ENCODE measurements at places on chromosomes 16 and 17.
A peak's percentile ranks its signal among the peaks of the same experiment; 100 is the strongest.

GRCh38 chr17:69908626-69909368 is 166.2 kb upstream of the KCNJ16 start:
- no peak for DNase-seq

DNA sequence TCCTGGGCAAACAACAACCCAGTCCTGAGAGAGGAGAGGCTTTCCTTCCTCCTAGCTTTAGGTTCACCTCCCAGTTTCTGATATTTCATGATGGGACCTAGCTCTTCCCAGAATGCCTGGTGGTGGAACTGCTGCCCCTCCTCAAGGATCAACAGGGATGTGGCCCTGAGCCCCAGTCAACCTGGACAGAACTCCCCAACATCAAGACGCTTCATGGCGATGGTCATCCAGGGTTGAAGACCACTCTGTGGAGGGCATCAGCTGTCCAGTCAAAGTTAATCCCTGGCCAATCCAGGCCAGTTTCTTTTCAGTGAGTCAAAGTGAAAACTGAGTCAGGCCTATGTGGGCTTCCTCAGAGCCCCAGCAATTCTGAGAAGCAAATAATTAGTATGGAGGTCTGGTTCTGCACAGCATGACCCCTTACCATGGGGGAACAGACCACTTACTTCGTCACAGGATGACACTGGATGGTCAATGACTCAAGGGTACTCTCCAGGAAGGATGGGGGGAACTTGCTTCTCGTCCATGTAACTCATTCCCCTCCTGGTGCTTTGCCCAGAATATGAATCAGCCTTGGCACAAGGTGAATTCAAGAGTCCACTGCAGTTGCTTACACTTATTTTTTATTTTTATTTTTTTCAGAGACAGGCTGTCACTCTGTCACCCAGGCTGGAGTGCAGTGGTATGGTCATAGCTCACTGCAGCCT is 14.7 kb upstream of the XYLT2 start:
- peak; percentile 24 for DNase-seq

DNA sequence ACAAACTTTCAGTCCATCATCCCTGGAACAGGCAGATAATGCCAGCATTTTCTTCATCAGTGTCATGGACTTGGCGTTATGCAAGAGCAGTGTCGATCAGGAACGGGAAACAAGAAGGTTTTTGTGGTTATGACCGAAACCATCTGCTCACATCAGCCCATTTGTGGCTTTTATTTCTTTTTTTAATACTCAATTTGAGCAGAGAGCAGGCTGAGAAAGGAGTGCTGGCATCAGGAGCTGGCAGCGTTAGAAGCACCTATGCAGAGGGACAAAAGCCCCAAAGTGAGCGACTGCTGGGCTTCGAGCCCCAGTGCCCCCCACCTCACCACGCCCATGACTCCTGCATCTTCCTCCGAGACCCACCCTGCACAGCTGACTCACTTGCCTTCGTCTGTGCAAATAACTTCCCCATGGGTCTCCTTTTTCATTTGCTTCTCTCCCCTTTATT is 16.2 kb upstream of the CD300E start:
- DNase-seq, result peak; percentile 49

DNA sequence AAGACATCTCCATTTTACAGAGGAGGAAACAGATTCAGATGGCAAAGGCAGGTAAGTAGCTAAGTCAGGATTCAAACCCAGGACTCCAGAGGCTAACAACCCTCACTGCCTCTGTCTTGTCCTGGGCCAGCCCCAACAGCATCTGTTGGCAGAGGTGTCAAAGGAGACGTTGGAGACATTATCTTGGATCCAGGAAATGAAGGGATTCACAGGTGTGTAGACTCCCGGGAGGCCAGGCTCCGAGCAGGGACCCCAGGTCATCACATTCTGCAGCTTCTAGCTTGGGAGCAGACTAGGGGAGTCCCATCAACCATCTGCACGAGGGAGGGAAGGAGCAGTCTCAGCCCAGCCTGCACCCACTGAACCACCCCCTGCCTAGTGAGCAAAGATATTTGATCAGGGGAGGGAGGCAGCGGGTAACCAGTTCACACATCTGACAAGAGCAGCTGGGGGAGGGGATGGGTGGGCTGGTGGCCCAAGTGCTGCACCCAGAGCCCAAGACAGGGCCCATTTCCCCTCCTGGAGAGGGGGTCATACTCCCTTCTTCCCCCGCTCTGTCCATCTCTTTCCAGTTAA is 1.0 kb upstream of the B9D1 start:
- no peak for DNase-seq

DNA sequence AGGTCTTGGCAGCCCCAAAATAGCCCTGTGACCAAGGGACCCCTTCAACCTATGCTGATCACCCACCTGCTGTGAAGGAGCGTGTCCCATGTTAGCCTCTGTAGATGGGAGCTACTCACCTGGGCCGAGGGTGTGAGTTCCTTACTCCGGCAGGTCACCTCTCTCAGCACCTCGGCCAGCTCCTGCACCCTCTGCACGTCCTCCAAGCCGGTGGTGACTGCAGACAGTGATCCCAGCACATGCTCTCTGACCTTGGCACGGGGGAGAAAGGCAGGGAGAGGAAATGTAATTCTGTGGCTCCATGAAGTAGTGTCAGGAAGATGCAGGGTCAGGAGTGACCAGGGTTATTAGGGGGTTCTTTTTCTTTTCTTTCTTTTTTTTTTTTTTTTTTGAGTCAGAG is 67.7 kb upstream of the BCO1 start:
- DNase-seq, result no peak

- DNase-seq, result no peak
Observed at GRCh38 chr17:32525122-32525521, 38.3 kb downstream of the CDK5R1 start.

DNA sequence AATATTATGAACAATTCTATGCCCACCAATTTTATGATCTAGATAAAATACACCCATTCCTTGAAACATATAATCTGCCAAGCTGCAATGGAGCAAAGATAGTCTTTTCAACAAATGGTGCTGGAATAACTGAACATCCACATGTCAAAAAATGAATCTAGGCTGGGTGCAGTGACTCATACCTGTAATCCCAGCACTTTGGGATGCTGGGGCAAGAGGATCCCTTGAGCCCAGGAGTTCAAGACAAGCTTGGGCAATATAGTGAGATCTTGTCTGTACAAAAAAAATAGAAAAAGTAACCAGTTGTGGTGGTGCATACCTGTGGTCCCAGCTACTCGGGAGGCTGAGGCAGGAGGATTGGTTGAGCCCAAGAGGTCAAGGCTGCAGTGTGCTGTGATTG is 92.5 kb downstream of the N4BP1 start:
- no peak for DNase-seq

DNA sequence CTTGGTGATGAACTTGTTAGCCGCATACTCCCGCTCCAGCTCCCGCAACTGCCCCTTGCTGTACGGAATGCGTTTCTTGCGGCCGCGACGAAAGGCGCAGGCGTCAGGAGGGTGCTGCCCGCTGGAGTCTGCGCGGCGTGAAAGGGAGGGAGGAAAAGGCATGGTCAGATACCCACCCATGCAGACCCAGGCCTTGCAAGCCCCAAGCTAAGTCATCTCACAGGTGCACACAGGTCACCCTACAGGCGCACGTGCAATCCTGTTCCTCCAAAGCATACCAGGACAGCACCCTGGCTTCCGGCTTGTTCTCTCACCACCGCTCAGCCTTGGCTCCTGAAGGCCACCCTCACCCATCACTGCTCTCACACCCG is 1.6 kb downstream of the HOXB13 start:
- no peak for DNase-seq

- no peak for DNase-seq
Observed at GRCh38 chr16:49531931-49532840, 158.6 kb downstream of the C16orf78 start.

DNA sequence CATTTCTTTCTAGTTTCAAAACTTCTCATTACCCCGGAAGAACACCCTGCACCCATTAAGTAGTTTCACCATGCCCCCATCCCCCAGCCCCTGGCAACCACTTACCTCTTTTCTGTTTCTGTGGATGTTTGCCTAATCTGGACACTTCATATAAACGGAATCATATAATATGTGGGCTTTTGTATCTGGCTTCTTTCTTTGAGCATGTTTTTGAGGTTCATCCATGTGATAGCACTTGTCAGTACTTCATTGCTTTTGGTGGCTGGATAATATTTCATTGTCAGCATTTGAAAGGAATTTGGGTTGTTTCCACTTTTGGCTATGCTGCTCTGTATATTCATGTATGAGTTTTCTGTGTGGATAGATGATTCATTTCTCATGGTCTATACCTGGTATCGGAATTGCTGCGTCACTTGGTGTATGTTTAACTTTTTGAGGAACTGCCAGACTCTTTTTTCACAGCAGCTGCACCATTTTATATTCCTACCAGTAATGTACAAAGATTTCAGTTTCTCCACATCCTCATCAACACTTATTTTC is 30.0 kb upstream of the SLC5A10 start:
- DNase-seq, result peak; percentile 80

DNA sequence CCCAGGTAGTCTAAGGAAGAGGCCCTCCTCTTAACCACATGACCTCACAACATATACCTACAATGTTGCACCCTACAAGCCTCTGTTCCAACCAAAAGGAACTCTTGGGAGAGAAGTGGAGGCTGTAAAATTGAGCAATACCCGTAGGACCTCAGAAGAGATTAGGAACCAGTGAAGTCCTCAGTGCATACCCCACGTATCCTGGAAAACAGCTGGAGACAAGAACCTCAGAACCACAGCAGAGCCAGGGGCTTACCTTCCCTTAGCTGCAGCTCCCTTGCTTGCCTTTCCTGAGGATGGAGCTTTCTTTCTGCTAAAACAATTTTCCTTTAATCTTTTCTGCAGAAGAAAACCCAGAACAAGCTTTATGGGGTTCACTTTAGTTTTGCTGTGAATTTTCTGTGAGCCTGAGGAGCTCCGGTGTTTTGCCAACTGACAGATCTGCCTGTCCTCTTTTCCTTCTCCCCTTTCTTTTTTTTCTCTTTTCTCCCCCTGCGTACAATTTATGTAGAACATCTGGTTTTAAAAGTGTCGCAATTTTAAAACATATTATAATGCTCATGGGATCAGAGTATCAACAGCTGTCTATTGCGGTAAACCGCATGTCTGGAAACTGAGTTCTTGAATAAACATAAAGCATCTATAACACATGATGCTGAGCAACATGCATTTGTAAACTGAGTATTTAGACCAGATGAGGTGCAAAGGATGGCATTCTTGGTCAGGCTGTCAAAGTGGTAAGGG is 226.4 kb upstream of the MAF start:
- DNase-seq, result no peak

DNA sequence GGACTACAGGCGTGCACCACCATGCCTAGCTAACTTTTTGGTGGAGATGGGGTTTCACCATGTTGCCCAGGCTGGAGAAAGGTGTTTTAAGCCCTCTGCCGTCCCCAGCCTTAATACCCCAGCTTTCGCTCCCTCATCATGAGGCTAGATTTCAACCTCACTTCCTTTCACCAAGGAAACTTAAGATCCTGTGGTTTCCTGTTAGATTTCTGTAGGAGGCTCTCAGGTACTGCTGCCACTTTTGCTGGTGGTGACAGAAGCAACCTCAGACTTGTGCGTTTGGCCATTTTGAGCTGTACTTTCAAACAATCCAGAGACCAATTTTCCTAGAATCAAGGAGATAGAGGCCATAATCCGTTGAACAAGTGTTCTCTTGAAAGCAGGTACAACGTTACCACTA is 36.2 kb downstream of the MPHOSPH6 start:
- DNase-seq, result peak; percentile 50

DNA sequence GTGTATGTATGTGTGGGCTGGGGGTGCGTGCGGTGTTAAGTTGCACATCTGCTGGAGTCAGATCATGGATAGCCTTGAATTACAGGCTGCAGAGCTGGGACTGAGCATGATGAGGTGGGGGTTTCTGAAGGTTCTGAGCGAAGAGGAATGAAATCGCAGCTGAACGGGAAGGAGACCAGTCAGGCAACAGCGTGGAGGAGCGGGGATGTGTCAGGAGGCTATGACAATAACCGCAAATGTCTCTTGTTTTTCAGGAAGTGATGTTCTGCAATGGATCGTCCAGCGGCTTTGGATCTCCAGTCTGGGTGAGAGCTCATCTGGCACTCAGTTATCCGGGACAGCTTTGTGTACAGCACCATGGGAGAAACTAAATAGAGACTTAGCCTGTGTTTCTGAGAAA is 20.9 kb downstream of the RGS9 start:
- no peak for DNase-seq

GRCh38 chr16:51151435-51151960 is 428 bp upstream of the SALL1 start:
- DNase-seq, result no peak

DNA sequence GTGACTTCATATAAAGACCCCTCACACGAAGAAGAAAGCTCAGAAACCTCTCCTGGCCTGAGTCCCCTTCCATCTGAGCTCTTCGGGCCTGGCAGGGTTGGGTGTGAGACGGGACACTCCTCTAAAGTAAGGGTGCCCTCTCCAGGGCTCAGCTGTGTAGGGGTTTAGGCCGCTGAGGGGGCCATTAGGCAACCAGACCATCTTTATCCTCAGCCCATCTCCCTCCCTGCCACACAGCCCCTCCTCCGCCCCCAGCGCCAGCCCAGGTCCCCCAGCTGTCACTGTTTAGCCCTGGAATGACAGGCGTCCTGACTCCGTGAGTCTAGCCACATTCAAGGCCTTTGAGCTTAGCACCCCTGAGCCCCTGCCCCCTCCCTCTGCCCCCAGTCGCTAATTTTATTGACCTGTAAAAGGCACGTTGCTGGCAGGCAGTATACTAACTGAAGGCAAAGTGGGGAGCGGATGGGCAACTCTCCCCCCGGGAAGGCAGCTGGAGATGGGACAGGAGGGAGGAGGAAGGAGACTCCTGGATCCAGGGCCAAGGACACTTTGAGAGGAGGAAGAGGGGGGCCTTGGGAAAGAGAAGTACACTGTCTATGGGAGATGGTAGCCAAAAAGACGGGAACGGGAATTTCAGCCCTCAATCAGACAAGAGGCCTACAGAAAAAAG is 592 bp upstream of the ZNF385C start:
- no peak for DNase-seq

GRCh38 chr16:12141073-12141951 is 164.8 kb downstream of the SNX29 start:
- DNase-seq, result no peak

- no peak for DNase-seq
Observed at GRCh38 chr17:28350271-28350670, 7.1 kb downstream of the POLDIP2 start.

- no peak for DNase-seq
Observed at GRCh38 chr16:65406933-65407332, 285.1 kb upstream of the CDH11 start.
